ENCODE measurements at places on chromosomes 3 and 15.

- DNase-seq: no peak
Measured at GRCh38 chr3:157912514-157913451, 193.4 kb downstream of the SHOX2 start.

GRCh38 chr3:112672716-112673541 is 32.0 kb upstream of the CCDC80 start:
- no peak for DNase-seq

GRCh38 chr3:30470496-30470895 is 135.9 kb upstream of the TGFBR2 start:
- DNase-seq: no peak

DNA sequence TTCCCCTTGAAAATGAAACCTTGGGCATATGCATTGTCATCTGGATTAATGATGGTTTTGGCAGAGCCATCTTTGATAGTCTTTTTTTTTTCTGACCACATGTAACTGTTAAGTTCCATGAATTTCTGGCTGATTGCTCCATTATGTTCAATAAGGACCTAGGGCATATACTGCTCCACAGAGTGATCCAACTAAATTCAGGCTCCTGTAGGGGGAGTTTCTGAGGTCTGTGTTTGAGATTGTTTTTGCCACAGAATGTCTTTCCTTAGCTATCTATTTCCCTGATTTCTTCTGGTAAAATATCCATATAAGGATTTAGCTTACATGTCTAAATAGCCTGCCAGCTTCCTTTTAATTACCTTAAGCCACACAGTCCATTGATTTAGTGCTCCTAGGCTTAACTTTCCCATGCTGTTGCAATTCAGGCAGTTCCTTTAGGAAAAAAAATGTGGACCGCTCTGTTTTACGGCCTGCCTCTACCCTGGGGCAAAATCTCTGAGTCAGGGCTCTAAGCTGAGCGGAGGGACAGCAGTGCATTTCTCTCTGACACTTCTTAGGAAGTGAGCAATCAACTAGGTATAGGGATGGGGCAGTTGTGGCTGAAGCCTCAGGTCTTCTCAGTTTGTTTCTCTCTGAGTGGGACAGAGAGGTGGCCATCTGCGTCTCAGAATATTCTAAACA is 796.2 kb downstream of the NR2F2 start:
- no peak for DNase-seq

DNA sequence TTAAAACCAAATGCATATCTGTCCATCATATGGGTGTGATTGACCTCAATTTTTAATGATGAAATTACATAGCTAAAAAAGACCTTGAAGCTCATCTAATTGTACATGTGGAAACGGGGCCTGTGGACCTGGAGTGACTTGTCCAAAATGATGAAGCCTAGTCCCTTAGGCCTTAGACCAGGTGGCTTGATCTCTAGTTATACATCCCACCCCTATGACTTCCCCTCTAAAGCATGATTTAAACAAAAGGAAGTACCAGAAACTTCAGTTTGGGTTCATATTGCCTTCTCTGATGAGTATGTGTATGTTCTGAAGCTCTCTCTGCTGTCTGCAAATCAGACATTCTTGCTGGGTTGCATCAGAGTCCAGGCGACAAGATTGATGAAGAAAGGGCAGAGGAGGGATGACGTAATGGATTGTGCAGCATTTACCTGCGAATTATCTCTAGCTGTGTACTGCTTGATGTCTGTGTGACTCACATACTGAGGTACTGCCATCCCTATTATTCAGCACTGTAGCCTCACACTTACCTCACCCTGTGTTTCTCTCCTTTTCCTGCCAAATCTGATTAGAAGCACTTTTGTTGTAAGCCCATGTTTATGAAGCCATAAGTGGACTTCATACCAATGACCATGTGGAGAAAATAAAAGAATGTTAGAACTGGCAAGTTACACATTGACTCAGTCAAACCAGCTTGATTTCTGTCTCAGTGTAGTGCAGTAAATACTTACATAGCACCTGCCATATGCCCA is 111.5 kb downstream of the FILIP1L start:
- DNase-seq: no peak

DNA sequence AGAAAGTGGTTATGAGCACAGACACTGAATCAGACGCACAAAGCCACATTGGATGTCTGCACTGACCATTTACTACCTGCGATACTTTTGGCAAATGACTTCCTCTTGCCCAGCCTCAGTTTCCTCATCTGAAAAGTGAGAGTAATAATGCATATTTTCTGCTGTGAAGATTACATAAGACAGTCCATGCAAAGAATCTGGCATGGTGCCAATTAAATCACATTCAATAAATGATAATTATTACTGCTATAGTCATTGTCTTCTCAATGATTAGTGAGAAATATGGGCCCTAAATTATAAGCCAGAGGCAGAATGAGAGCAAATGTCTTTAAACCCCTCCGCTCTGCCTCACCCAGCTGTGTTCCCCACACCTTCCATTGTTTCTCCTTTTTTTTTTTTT is 16.0 kb upstream of the BCL2L10 start:
- no peak for DNase-seq

- no peak for DNase-seq
Measured at GRCh38 chr15:39376371-39376909, 204.4 kb upstream of the THBS1 start.

DNA sequence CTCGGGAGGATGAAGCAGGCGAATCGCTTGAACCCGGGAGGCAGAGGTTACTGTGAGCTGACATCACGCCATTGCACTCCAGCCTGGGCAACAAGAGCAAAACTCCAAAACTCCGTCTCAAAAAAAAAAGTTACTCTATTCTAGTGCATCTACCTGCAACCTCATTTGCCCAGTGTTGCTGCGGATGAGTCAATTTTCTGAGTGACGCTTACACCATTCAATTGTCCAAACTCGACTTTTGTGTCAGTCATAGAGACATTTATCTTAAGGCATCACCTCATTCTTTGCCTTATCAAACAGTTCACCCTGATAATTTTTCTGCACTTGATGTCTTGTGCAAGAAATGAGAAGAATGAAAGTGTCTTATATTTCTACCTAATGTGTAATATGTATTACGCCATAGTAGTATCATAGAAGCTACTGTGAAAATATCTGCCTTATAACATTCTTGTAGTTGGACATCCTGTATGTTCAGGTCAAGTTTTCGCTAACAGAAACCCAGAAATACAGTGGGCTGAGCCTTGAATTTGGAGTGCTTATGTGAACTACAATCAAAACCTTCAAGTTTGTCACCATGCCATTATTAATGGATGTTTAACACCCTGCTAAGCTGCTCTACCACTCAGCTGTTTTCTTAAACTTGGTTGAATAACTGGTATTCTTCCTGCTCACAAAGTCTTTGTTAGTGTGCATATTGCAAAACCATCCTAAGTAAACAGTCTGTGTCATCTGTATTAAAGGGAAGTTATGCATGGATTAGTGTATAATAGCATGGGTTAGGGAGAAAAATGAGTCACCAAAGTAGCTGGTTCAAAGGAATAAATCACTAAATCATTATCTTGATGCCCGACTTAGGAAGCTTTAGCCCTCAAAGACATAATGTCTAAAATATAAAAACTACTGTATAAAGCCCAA is 531.0 kb upstream of the NR2F2 start:
- no peak for DNase-seq

DNA sequence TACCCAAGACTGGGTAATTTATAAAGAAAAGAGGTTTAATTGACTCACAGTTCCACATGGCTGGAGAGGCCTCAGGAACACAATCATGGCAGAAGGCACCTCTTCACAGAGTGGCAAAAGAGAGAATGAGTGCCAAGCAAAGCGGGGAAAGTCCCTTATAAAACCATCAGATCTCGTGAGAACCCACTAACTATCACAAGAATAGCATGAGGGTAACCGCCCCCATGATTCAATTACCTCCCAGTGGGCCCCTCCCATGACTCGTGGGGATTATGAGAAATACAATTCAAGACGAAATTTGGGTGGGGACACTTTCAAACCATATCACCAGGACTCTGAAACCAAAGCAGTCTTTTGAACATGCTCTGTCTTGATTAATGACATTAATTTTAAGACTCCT is 7.0 kb downstream of the RTP3 start:
- DNase-seq: peak; percentile 4

DNA sequence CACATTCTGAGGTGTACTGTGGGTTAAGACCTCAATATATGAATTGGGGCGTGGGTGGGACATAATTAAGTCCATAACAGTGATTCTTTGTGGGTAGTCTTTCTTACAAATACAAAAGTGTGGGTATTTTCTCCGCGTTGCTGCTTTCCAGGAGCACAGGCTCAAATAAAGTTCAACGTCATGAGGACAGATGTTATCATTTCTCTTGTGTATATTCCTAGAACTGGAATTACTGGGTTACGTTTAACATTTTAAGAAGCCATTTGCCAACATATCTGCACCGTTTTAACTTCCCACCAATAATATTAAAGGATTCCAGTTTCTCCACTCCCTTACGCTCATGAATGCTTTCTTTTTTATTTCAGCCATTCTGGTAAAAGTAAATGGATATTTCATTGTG is 39.6 kb downstream of the ZNF860 start:
- no peak for DNase-seq

DNA sequence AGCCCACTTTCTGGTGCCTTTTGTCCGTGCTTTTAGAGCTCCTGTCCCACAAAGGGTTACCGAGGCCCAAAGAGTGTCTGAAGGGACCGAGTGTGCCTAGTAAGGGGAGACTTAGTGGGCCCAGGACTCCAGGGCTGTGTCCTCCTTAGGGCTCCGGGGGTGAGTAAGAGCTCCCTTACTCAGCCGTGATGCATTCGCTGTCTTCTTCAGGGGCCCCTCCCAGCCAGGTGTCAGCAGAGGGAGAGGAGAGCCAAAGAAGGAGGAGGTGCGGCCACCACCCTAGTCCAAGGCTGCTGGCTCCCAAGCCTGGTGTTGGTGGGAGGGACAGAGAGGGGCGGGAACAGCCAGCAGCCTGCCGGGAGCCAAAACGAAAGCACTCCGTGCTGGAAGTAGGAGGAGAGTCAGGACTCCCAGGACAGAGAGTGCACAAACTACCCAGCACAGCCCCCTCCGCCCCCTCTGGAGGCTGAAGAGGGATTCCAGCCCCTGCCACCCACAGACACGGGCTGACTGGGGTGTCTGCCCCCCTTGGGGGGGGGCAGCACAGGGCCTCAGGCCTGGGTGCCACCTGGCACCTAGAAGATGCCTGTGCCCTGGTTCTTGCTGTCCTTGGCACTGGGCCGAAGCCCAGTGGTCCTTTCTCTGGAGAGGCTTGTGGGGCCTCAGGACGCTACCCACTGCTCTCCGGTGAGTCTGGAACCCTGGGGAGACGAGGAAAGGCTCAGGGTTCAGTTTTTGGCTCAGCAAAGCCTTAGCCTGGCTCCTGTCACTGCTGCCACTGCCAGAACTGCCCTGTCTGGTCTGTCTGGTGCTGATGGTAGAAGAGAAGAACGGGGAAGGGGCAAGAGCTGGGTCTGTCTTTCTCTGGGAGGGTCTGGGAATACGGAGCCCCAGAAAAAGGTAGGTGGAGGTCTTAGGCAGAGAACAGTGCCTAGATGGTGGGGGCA is at the start of gene IL17RC:
Gene IL17RC, plus strand, starts transcription at position 365 of the 947 bp plus-strand sequence. Its CDS starts 218 bp downstream, at position 583.
- no peak for DNase-seq

- DNase-seq: no peak
Measured at GRCh38 chr3:62241279-62241678, 132.1 kb downstream of the FEZF2 start.

- DNase-seq: no peak
Measured at GRCh38 chr15:73806698-73807483, 53.7 kb upstream of the INSYN1 start.

GRCh38 chr15:53693729-53694475 is 65.6 kb downstream of the WDR72 start:
- no peak for DNase-seq

DNA sequence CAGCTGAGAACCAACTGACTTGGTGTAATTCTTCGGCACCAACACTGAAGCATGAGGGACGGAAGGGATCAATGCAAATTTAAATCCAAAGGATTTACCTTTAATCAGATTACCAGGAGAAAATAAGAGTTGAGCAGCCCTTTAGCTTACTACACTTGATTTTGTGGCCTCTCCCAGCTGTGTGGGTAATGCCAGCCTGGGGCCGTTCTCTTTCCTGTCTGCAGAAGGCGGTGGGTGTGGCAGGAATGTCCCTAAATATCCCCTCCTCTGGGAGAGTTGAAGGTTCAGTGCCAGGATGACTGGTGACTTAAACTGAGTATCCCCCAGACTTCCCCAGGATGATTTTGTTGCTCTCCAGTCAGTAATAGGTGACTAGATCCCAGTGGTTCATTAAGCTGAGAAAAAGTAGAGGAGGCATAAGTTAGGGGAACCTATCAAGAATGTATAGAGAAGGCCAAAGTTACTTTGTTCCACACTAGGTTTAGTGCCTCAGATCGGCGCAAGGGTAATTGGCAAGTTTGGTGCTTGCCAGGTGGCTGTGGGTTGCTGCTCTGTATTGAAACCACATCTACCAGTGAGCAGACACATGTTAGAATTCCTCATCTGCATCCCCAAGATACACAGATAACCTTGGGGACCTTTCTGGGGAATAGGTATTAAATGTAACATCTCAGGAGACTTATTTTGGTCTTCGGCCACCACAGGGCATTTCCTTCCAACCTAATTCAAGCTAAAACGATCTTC is 23.1 kb downstream of the MAPKBP1 start:
- no peak for DNase-seq

- DNase-seq: no peak
Measured at GRCh38 chr3:15983232-15983631, 185.5 kb upstream of the ANKRD28 start.

- DNase-seq: no peak
Measured at GRCh38 chr3:172135820-172136219, 96.4 kb downstream of the FNDC3B start.

DNA sequence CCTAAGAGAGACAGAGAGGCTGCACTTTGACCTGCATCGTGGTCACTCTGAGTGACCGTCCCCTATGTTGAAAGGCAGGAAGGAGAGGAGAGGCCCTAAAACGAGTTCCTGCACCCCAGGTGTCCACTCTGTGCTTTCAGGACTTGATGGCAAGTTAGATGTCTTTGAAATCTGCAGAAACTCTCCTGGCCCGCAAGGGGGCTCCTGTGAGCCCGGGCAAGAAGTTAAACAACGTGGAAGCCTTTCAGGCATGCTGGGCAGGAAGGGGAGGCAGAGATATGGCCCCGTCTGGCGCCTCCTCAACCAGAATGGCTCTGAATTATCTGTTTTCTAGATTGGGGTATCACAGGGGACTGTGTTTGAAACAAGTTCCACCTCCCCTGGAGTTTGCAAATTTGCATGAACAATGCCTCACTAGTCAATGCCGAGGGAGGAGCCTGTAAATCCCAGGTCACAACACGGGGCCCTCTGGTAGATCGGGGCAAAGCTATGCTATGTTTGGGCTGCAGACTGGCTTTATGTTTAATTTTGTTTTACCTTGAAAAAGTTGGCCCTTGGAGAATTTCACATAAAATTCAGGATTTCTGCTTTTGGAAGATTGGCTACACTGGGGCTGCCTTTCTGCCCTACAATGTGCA is 9.8 kb downstream of the CTXND1 start:
- no peak for DNase-seq

DNA sequence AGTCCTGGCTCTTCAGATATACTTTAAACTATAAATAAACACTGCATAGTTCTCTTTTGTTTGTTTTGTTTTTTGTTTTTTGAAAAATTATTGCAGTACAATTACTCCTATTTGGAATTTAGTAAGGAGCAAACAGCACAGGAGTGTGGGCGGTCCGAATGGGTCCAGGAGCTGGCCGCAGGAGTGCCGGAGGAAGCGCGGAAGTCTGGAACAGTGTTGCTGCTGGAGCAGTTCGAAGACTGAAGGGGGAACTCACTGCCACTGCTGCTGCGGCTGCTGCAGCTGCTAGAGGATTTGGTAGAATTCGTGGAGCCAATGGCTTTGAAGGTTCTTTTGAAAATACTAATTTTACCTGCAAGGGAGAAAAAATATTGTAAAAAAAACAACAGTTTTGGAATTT is 329.9 kb downstream of the ZNF385D start:
- no peak for DNase-seq
